ENCODE measurements at places on chromosomes 11 and 22.

- no peak for DNase-seq
Measured at GRCh38 chr22:45608763-45609180, 62.9 kb upstream of the ATXN10 start.

DNA sequence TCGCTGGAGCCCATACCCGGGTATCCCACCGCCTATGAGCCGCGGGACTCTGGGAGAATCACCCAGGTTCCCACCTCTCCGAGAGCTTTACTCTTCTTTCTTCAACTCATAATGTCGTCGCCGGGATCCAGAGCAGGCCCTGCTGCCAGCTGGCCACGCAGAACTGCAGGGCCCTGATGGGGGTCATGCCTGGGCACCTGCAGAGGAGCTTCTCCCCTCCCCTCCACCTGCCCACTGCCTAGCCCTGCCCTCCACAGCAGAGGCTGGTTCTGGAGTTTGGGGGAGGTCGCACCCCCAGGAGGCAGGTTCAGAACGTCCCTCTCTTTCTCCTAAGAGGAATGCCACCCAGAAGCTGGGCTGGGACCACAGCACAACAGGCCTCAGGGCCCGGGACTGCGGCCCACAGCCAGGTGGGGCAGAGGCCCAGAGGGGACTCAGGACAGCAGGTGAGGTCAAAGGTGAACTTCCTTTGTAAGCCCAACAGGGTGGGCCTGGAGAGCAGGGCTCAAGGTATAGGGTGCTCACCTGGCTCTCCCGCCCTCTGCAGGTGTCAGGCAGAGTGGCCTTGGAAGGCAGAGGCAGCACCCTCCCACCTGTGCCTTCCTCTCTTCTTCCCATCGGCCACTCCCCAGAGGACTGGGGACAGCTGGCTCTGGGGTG is 1.9 kb downstream of the SLC25A45 start:
- DNase-seq = no peak

GRCh38 chr11:130097285-130097684 is 27.6 kb downstream of the APLP2 start:
- DNase-seq = no peak

DNA sequence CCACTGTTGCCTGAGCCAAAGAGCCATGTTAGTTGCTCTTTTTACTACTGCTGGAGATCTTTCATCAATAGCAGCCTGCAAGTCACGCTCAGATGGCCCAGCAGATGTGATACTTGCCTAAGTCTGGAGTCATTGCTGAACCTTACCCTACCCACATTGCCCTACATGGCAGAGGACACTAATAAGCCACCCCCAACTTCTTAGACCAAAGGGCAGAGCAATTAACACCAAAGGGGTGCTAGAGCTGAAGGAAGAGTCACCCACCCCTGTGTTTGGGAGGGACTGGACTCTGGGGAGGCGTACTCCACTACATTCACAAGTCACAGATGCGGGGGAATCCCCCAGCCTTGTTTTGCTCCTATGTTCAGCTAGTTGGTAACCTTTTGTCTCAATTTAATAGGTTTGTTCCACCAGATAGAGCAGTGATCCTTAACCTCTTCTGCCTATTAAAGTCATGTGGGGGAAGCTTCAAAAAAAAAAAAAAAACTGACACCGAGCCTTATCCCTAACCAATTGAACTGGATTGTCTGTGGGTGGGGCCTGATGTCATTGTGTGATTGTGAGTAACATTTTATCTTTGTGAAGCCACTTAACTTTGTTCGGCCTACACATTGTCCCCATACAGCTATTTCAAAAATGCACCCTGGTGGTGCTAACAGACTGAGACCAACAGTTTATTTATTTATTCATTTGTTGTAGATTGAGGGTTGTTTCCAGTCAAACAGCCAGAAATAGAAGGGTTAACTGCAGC is 13.1 kb downstream of the ADM start:
- no peak for DNase-seq

GRCh38 chr11:3106736-3107524 is 49.7 kb upstream of the CARS1 start:
- peak; percentile 63 for DNase-seq

GRCh38 chr11:116893906-116894305 is 56.5 kb upstream of the APOA1 start:
- no peak for DNase-seq

GRCh38 chr22:19199479-19199878 is 20.9 kb upstream of the SLC25A1 start:
- peak; percentile 40 for DNase-seq

DNA sequence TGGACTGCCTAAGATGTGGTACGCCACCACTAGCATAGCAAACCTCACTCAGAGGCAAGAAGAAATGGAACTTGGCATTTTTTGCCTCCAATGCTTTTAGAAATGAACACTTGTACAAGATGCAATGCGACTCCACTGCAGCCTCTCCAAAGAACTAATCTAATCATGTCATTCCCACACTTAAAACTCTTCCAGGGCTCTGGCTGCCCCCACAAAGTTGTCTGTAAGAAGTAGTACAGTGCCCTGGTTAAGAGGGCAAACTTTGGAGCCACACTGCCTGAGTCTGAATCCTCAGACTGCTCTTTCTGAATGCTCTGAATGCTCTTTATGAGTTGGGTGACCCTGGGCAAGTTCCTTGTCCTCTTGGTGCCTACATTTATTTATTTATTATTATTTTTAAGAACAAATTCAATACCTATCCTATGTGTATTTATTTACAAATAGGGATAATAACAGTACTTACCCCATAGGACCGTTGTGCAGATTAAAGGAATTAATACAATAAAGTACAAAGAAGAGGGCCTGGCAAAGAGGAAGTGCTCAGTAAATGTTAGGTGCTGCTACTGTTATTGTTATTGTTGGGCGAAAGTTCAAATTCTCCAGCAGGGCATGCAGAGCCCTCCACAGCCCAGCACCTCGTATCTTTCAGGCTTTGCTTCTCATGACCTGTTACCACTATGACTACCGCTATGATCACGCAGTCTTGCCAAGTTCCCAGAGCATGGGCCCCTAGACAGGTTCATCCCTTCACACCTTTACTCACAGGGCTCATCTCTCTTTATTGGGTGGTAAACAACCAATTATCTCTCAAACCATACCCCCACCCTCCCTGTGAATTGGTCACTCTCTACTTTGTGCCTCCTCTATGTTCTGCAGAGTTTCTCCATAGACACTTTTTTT is 59.3 kb downstream of the RAB30 start:
- DNase-seq = no peak

GRCh38 chr11:38562562-38562961 is 1964.5 kb upstream of the RAG2 start:
- no peak for DNase-seq

DNA sequence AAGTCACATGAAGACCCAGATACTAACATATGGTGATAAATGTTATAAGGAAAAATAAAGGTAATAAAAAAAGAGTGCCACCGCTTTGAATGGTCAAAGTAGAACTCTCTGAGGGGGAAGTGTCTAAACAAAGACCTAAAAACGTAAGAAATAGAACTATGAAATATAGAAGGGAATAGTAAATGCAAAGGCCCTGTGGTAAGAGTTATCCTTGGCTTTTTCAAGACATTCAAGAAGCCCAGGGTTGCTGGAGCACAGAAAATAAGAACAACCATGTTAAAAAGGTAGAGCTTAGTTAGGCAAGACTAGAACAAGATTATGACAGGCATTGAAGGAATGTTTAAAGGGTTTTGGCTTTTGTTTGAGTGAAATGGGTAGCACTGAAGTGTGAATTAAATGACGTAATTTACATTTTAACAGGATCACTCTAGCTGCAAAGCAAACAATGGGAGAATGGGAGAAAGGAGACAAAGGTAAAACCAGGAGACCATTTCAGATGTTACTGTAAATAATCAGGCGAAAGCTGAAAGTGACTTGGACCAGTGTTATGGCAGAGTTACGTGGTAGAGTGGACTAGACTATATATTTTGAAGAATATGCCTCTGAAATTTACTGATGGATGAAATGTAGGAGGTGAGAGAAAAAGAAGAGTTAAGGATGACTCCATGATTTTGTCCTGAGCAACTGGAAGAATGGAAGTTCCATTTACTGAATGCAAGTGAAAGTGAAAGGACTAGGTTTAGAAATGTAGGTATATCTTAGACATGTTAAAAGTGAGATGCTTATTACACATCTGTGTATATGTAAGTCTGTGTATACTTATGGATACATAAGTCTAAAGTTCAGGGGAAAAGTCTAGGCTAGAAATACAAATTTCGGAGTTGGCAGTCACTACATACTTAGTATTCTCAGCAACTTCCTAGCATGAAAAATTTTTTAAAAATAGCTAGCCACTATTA is 28.5 kb downstream of the BTBD10 start:
- no peak for DNase-seq

- no peak for DNase-seq
Measured at GRCh38 chr22:35629406-35630216, 12.5 kb upstream of the MB start.

- DNase-seq = peak; percentile 82
Measured at GRCh38 chr22:37077802-37078448, 26.4 kb downstream of the KCTD17 start.

DNA sequence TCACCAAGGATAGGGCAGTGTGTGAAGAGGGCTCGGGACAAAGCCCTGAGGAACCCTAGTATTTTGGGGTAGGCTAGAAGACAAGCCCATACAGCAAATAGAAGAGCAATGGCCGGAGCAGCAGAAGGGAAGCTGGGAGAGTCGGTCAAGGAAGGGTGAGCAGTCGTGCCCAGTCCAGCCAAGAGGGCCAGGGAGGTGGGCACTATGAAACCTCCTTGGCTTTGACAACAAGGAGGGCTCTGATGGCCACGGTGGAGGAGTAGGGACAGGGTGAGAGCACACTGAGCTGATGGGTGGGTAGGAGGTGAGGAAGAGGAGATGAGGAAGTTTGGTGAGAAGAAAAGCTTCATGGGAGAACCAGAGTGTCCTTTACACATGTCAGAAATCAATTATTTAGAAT is 2.2 kb upstream of the YWHAH start:
- DNase-seq = no peak

DNA sequence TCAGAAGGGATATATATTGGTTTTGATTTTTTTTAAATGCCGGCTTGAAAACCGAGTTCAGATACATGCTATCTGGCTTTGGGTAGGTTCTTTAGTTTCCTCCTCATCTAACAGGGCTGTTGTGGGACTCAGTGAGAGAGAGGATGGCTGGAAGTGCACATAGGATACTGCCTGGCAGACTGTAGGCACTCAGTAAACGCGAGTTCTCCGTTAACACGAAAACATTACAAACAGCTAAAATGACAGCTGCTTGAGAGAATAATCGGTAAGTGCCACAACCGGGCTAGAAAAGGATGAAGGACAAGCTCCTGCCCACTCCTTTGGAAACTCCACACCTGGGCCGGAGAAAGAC is 369 bp downstream of the XRRA1 start:
- DNase-seq = no peak

- peak; percentile 20 for DNase-seq
Measured at GRCh38 chr11:69869311-69869939, 50.2 kb upstream of the FGF3 start.

- no peak for DNase-seq
Measured at GRCh38 chr11:66614073-66614472, 2.4 kb upstream of the RBM14 start.

- DNase-seq = no peak
Measured at GRCh38 chr22:30222321-30222720, 24.2 kb downstream of the LIF start.

DNA sequence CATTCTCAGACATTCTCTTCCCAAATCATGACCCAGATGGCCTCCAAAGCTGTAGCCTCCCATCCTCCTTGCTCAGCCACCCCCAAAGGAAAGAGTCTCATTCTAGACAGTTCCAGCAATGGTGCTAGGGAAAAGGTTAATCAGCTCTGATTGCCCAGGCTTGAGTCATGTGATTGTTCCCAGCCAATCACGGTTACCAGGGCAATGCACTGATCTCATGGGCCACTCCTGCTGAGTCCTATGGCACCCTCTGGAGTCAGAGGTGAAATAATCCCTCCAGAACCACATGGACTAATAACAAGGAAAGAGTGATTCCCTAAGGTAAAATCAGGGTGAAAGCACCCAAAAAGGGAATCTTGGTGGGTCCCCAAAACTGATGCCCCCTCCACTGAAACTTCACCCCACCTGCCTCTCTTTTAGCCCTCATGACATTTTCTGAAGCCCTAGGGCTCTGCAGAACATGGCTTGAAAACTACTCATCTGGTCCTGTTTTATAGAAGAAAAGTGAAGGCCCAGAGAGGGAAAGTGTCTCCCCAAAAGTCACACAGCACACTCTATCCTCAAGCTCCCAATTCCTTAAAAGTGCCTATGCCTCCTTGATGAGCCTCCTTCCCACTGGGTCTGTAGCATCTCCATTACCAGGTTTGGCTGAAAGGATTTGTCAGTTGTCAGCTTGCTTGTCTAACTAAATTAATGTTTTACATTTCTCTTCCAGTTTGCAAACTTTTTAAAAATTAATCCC is 203.7 kb downstream of the MN1 start:
- DNase-seq = no peak

GRCh38 chr11:100687630-100688395 is 725 bp downstream of the ARHGAP42 start:
- DNase-seq = peak; percentile 84

- DNase-seq = no peak
Measured at GRCh38 chr11:113725913-113726312, 19.8 kb upstream of the TMPRSS5 start.

- no peak for DNase-seq
Measured at GRCh38 chr11:125871391-125872137, 15.9 kb upstream of the HYLS1 start.

- DNase-seq = no peak
Measured at GRCh38 chr11:65802841-65803240, 16.0 kb downstream of the OVOL1 start.

- no peak for DNase-seq
Measured at GRCh38 chr11:46639197-46639839, 22.0 kb downstream of the ATG13 start.

GRCh38 chr11:72119198-72119597 is 6.7 kb upstream of the ANAPC15 start:
- DNase-seq = peak; percentile 4

- DNase-seq = no peak
Measured at GRCh38 chr22:20181194-20181883, 30.5 kb upstream of the CCDC188 start.

All from left forelimb (tissue), 1 donor.